Pancreas (tissue), 10 donors: ENCODE measurements at places on chromosomes 5 and 9.
A peak's percentile ranks its signal among the peaks of the same experiment; 100 is the strongest.

- H3K27ac ChIP-seq, result no peak overlapping the region
- DNase-seq, result no peak
- H3K4me3 ChIP-seq, result no peak overlapping the region
- peaks cover 20% of the 10 kb centered on the region for H3K4me1 ChIP-seq
- H3K27me3 ChIP-seq, result no peaks in the 10 kb centered on the region
These were observed 82.6 kb downstream of the KIAA1958 start for GRCh38 chr9:112569186-112569585.

GRCh38 chr5:109519416-109519815 lies 109.6 kb upstream of the PJA2 start:
- H3K27ac ChIP-seq, result no peak overlapping the region
- no peaks in the 10 kb centered on the region for H3K36me3 ChIP-seq
- no peaks in the 10 kb centered on the region for H3K27me3 ChIP-seq
- H3K4me1 ChIP-seq, result no peaks in the 10 kb centered on the region
- H3K4me3 ChIP-seq, result no peak overlapping the region

GRCh38 chr5:39661026-39661779 lies 236.4 kb upstream of the DAB2 start:
- H3K27me3 ChIP-seq, result no peaks in the 10 kb centered on the region
- H3K27ac ChIP-seq, result no peak overlapping the region
- no peaks in the 10 kb centered on the region for H3K4me1 ChIP-seq
- H3K4me3 ChIP-seq, result no peak overlapping the region
- DNase-seq, result no peak
- no peaks in the 10 kb centered on the region for H3K36me3 ChIP-seq

- no peaks in the 10 kb centered on the region for H3K27me3 ChIP-seq
- H3K4me3 ChIP-seq, result no peak overlapping the region
- no peak for DNase-seq
These were observed 9.7 kb downstream of the GALNT10 start for GRCh38 chr5:154200221-154200620.

- DNase-seq, result no peak
- H3K27ac ChIP-seq, result no peak overlapping the region
- H3K4me1 ChIP-seq, result no peaks in the 10 kb centered on the region
- H3K27me3 ChIP-seq, result no peaks in the 10 kb centered on the region
- no peaks in the 10 kb centered on the region for H3K36me3 ChIP-seq
These were observed 89.1 kb upstream of the HAND1 start for GRCh38 chr5:154567155-154567554.

- no peak overlapping the region for H3K27ac ChIP-seq
- H3K4me1 ChIP-seq, result peaks cover 9% of the 10 kb centered on the region
- no peaks in the 10 kb centered on the region for H3K36me3 ChIP-seq
- no peaks in the 10 kb centered on the region for H3K27me3 ChIP-seq
- H3K4me3 ChIP-seq, result no peak overlapping the region
These were observed 137.6 kb downstream of the SUSD1 start for GRCh38 chr9:112037281-112038016.

DNA sequence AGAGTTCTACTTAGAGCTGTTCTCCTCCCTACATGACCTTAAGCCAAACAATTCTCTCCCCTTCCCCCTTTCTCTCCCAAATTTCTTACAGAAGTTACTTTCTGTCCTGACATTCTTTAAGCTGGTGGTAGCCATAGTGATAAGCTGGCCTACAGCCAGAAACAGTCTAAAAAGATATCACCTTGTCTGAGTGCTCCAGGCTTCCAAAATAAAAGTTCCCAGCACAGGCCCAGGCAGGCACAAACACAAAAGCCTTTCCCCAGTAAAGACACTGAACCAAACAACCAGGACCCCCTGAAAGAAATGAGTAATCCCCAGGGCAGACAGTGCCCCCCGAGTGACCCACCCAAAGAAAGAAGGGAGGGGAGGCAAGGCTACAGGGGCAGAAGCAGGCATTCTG lies 19.2 kb downstream of the SIL1 start:
- no peak for DNase-seq
- H3K36me3 ChIP-seq, result no peaks in the 10 kb centered on the region
- peaks cover 36% of the 10 kb centered on the region for H3K4me1 ChIP-seq
- H3K27ac ChIP-seq, result peak overlapping the region; percentile 44
- H3K27me3 ChIP-seq, result no peaks in the 10 kb centered on the region
- no peak overlapping the region for H3K4me3 ChIP-seq

DNA sequence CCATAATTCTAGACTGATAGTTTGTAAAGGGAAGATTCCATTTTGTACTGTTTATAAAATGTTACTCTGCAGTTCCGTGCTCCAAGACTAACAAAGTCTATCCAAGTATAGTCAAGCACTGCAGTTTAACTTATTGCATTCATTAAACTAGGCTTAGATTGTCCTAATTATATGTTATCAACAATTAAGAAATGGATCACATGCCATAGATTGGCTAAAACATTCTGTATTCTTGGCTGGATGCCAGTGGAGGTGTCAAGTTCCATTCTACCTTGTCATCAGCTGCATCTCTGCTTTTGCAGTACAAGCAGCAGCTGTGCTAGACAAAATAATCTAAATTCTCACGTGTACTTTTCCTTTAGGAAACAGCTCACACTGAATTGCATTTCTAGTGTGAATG lies 69.4 kb upstream of the MEF2C start:
- H3K27me3 ChIP-seq, result no peaks in the 10 kb centered on the region
- H3K4me1 ChIP-seq, result no peaks in the 10 kb centered on the region
- H3K27ac ChIP-seq, result no peak overlapping the region
- H3K36me3 ChIP-seq, result no peaks in the 10 kb centered on the region
- DNase-seq, result no peak

DNA sequence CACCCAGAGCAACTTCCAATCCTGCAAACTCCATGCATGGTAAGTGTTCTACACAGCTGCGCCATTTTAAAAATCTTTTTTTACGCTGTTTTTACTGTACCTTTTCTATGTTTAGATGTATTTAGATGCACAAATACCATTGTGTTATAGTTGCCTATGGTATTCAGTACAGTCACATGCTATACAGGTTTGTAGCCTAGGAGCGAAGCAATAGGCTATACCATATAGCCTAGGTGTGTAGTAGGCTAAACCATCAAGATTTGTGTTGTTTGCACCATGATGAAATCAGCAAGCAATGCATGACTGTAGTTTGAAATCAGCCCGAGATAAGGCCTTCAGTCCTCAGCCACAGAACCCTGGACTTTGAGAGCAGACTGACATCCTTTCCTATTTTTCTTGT lies 101.2 kb downstream of the LIX1 start:
- no peak for DNase-seq
- H3K36me3 ChIP-seq, result no peaks in the 10 kb centered on the region
- no peak overlapping the region for H3K4me3 ChIP-seq
- no peaks in the 10 kb centered on the region for H3K4me1 ChIP-seq
- no peaks in the 10 kb centered on the region for H3K27me3 ChIP-seq
- no peak overlapping the region for H3K27ac ChIP-seq

GRCh38 chr9:127088724-127089615 lies 33.5 kb downstream of the ANGPTL2 start:
- H3K4me3 ChIP-seq, result no peak overlapping the region
- no peak overlapping the region for H3K27ac ChIP-seq
- no peaks in the 10 kb centered on the region for H3K27me3 ChIP-seq
- no peaks in the 10 kb centered on the region for H3K36me3 ChIP-seq

- no peaks in the 10 kb centered on the region for H3K36me3 ChIP-seq
- no peaks in the 10 kb centered on the region for H3K4me1 ChIP-seq
- no peak overlapping the region for H3K27ac ChIP-seq
- H3K27me3 ChIP-seq, result no peaks in the 10 kb centered on the region
These were observed 126.8 kb downstream of the SPATA31D1 start for GRCh38 chr9:82115331-82115730.

DNA sequence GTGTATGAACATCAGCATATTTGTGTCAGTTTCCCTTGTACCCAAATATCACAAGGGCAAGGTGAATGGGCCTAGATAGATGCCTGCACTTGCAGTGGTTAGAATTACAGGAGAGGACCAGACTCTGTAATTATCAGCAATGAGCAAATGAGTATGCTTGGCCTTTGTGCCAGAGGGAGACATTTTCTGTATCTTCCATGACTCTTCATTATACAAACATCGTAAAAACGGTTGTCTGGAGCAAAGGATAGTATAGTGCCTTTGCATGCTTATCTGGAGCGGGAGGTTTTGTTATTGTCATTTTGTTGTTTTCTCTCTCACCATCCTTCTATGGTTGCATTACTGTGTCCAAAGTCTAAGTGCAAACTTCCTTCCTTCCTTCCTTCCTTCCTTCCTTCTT lies 1568.5 kb upstream of the NUDT12 start:
- H3K36me3 ChIP-seq, result no peaks in the 10 kb centered on the region
- H3K4me1 ChIP-seq, result no peaks in the 10 kb centered on the region
- no peaks in the 10 kb centered on the region for H3K27me3 ChIP-seq
- DNase-seq, result no peak
- no peak overlapping the region for H3K4me3 ChIP-seq
- no peak overlapping the region for H3K27ac ChIP-seq

- no peak overlapping the region for H3K27ac ChIP-seq
- peak overlapping the region; percentile 35 for H3K4me3 ChIP-seq
- no peaks in the 10 kb centered on the region for H3K36me3 ChIP-seq
- H3K4me1 ChIP-seq, result peaks cover 10% of the 10 kb centered on the region
These were observed 1.5 kb downstream of the FBN2 start for GRCh38 chr5:128536254-128537220.

DNA sequence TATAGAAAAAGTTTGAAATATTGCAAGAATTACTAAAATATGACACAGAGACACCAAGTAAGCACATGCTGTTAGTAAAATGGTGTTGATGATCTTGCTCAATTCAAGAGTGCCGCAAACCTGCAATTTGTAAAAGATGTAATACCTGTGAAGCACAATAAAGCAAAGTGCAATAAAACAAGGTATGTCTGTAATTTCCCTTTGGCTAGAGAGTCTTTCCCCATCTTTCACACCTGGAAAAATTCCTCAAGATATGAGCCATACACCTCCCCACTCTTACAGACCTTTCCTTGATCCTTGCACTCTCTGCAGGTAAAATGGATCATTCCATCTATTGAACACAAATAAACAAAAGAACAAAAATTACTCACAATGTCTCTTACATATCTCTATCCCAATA lies 597.8 kb downstream of the EFNA5 start:
- H3K4me3 ChIP-seq, result no peak overlapping the region
- no peaks in the 10 kb centered on the region for H3K36me3 ChIP-seq
- no peaks in the 10 kb centered on the region for H3K27me3 ChIP-seq
- no peak for DNase-seq
- no peak overlapping the region for H3K27ac ChIP-seq

GRCh38 chr9:38622288-38622674 lies 1.9 kb upstream of the ANKRD18A start:
- no peaks in the 10 kb centered on the region for H3K27me3 ChIP-seq
- peak; percentile 74 for DNase-seq
- H3K4me3 ChIP-seq, result peak overlapping the region; percentile 45
- no peaks in the 10 kb centered on the region for H3K36me3 ChIP-seq
- peak overlapping the region; percentile 90 for H3K27ac ChIP-seq
- H3K4me1 ChIP-seq, result no peaks in the 10 kb centered on the region

DNA sequence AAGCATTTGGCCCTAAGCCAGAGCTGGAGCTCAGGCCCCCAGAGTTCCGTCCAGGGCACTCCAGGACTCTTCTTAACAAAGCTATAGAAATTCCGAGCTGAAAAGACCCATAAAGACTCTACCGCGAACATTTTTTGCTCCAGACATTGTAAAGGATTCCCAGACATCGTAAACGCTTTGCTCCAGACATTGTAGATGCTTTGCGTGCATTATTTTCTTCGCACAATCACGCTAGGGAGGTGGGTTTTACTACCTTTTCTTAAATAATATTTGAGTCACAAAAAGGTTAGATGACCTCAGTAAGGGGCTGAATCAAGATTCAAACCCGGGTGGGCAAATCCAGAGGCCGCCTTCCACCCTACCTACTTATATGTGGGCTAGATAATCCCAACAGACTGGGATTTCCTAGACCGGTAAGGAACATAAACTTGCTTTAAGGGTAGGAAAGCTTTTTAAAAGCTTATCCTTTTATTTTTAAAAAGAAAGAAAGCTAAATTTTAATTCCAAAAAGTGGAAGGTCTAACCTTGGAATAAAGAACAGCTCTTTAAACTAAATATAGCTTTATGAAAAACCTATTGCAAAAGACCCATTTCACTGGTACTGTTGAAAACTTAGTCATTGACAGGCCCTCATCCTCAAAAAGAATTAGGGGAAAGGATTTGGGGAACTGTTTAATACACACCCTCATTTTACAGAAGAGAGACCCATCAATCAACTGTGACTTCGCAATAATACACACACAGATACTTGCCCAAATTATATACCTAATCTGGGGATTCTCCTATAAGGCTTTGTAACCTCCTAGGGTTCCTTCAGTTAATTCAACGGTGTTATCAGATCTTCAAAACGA lies 822 bp upstream of the TNIP1 start:
- H3K4me1 ChIP-seq, result peaks cover 23% of the 10 kb centered on the region
- H3K36me3 ChIP-seq, result no peaks in the 10 kb centered on the region
- no peak for DNase-seq
- peak overlapping the region; percentile 88 for H3K4me3 ChIP-seq
- no peaks in the 10 kb centered on the region for H3K27me3 ChIP-seq

GRCh38 chr5:173529861-173530260 lies 86.6 kb downstream of the BOD1 start:
- H3K36me3 ChIP-seq, result no peaks in the 10 kb centered on the region
- H3K4me1 ChIP-seq, result no peaks in the 10 kb centered on the region
- H3K4me3 ChIP-seq, result no peak overlapping the region
- H3K27me3 ChIP-seq, result no peaks in the 10 kb centered on the region

DNA sequence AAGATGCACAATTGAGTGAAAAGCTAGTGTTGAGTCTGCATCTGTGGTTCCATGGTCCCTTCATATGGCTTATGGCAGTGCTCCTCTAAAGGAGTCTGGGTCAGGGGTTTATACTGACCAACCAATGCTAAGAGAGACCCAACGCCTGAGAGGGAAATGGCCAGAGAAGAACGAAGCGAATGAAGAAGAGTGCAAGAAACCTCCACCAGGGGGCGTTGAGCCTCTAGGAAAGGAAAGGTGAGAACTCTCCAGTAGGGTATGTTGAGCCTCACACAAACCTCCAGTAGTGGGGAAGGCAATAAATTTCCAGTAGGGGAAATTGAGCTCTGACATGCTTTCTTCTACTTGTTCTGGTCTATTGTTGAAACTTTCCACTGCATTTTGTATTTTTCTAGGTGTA lies 470.6 kb downstream of the PRDM9 start:
- no peak for DNase-seq
- H3K4me1 ChIP-seq, result no peaks in the 10 kb centered on the region
- no peak overlapping the region for H3K27ac ChIP-seq
- no peaks in the 10 kb centered on the region for H3K36me3 ChIP-seq
- no peak overlapping the region for H3K4me3 ChIP-seq

DNA sequence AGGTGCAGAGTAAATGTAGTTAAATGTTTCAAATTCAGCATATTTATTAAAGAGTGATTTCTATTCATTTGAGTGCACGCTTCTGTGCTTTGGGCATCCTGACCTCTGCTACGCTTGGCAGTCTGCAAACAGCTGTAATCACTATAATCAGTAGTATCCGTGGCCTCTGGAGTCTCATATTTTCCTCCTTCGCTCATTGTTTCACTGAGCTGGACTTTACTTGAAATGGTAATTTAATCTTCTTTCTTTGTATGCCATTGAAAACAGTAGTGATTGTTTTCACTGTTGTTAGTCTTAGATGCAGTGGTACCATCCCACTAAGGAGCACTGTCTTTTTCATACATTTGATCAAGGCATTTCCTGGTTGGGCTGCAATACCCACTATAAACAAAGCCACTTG lies 43.5 kb upstream of the CAVIN4 start:
- DNase-seq, result no peak
- H3K4me1 ChIP-seq, result no peaks in the 10 kb centered on the region
- H3K27ac ChIP-seq, result no peak overlapping the region
- no peak overlapping the region for H3K4me3 ChIP-seq
- H3K27me3 ChIP-seq, result no peaks in the 10 kb centered on the region

- no peak overlapping the region for H3K4me3 ChIP-seq
- DNase-seq, result no peak
- H3K36me3 ChIP-seq, result no peaks in the 10 kb centered on the region
- no peaks in the 10 kb centered on the region for H3K27me3 ChIP-seq
These were observed 31.2 kb downstream of the PTPN3 start for GRCh38 chr9:109466623-109467590.
